GM23248 (cell line): ENCODE measurements at places on chromosomes 12 and 14.

GRCh38 chr14:33871394-33871793 lies 79.5 kb downstream of the EGLN3 start:
- no peak for DNase-seq

DNA sequence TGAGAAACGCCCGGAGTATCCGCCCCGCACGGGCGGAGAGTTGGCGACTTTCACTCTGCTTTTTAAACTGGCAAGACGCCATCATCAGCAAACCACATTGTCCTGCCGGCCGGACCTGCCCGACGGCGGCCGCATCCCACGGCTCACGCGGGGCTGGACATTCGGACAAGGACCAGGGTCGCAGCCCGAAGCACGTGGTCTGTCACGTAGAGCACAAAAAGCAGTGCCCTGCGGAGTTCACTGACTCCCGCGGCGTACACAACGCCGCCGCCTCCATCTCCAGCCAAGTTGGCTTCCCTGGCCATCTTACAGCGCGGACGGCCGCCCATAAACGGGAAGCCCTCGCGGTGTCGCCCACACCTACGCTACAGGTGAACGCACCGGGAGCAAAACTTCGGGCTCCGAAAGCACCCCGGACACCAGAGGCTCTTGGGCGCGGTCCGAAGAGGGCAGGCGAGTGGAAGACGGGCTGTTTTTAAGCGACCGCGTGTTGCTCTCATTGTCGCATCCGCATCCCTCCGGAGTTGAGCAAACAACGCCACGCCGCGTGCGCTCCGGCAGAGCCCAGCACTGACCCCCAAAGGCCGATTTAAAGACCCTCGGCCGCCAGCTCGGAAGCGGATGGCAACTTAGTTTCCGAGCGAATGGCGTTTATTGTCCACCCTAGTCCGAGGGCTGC lies 966 bp downstream of the SINHCAF start:
- DNase-seq = peak; percentile 73

DNA sequence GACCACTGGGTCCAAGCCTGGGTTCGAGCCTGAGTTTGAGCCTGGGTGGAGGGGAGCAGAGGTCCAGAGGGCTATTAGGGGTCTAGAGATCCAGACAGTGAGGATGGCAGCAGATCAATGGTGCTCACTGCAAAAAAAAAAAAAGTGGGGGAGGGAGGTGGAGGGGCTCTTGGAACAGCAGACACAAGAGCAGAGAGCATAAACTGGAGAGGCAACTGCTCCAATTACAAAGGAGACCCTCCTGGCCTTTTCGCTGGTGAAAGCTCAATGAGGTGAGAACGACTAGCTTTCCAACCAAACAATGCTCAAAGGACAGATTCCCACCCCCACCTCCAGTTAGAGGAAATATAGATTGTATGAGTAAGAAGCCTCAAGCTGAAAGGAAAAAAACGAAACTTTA lies 124.2 kb upstream of the TSPAN8 start:
- DNase-seq = no peak

GRCh38 chr14:41404126-41404525 lies 202.6 kb upstream of the LRFN5 start:
- DNase-seq = no peak

DNA sequence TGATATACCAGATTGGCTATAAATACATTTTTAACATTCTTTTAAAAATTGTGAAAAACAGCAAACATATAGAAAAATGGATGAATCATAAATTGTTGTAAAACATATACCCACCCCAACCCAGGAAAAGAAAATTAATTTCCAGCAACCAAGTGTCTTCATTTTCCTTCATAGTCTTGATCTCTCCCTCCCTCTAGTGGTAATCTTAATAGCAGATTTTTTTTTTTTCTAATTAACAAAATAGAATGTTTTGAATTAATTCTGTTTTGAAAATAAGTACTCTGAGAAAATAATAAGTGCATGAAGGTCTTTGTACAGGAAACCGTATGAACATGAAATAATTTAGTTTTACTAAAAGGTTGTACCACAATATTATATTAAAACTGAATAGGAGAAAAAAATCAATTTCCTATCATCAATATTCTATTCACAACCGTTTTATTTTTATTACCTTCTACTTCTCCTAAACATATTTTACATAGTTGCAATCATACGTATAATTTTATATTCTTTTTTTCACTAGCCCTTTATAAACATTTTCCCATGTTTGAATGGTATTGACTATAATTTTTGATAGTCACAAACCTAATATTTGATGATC lies 7.0 kb downstream of the ETNK1 start:
- peak; percentile 59 for DNase-seq

- DNase-seq = no peak
Measured at GRCh38 chr14:32020882-32021281, 56.2 kb upstream of the ARHGAP5 start.

DNA sequence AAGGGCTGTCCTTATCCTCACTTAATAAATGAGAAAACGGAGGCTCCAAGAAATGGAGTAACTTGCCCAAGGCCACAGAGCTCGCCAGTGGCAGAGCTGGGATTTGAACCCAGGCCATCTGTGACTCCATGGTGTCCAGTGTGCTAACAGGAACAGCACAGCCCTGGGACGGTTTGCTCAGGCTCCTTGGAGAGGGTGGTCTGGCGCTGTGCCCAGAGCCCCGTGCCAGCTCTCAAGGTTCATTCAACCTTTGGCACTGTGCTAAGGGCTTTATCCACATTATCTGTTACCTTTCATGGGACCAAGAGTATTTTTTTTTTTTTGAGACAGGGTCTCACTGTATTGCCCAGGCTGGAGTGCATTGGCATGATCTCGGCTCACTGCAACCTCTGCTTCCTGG lies 8.1 kb downstream of the DAO start:
- no peak for DNase-seq

DNA sequence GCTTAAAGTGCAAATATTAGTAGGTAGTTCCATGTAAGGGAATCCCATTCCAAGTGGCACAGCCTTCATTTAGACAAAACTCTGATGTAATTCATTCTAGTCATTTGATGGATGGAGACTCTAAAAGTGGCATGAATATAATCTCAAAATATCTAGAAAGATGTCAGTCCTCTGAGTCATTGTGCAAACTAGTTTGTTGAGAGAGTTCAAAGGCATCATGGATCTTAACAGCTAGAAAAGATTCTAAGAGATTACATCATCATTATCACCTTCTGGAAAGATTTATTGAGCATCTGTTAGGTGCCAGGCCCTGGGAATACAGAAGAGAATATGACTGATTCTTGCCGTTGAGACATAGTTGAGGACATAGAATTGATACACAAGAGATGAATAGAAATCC lies 30.7 kb downstream of the CRADD start:
- peak; percentile 61 for DNase-seq

DNA sequence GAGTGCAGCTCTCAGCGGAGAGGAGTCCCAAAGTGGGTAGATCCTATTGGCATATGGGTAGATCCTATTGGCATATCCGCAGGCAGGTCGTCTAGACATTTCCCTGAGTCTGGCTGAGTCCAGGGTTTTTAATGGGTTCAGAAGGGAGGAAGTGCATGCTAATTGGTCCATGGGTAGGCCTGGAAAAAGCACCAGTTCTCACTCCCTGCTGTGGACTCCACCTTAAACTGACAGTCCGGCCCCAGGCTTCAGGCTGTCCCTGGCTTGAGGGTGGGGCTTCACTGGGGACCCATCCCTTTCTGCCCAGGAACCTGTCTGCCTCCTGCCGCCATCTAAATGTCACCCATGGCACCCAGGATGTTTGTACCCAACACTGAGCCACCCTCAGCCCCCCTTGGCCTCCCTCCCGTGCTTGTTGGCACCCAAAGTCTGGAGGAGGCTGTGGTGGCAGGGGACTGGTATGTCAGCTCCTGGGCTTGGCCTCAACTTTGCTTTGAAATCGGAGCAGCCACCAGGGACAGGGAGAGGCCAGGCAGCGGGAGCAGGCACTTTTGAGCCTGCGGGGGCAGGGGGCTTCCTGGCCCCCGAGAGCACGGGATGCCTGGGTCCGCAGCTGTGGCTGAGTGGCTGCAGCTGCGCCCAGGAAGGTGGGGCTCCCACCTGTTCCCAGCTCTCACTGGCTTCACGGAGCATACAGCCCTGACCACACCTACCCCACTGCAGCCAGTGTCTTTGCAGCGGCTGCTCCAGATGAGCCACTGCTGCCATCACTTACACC lies 29.6 kb upstream of the YAF2 start:
- DNase-seq = no peak
